Activated CD4-positive, alpha-beta T cell treated with anti-CD3 and anti-CD28 coated beads for 4 hours (primary cell): ENCODE measurements at places on chromosomes 16 and 17.

- no peak for DNase-seq
Observed at GRCh38 chr17:46144246-46144645, 49.0 kb downstream of the KANSL1 start.

- no peak for DNase-seq
Observed at GRCh38 chr16:66575060-66575459, 4.2 kb upstream of the CMTM2 start.

DNA sequence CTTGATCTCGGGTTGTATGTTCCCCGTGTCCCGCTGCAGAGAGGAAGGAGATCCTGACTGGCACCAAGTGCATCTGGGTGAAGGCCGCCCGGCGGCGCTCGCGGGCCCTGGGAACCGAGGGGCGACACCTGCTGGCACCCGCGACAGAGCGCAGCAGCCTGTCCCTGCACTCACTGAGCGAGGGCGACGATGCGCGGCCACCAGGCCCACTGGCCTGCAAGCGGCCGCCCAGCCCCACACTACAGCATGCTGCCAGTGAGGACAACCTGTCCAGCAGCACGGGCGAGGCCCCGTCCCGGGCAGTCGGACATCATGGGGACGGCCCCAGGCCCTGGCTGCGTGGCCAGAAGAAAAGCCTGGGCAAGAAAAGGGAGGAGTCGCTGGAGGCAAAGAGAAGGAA is 7.5 kb downstream of the BTBD17 start:
- DNase-seq = no peak

GRCh38 chr16:72210555-72210954 is 38.6 kb upstream of the PMFBP1 start:
- DNase-seq = no peak
